Stimulated activated CD4-positive, alpha-beta T cell treated with anti-CD3 and anti-CD28 coated beads, Interleukin-12 subunit alpha, Interleukin-12 subunit beta, amount 100 ng/mL, for 48 hours (primary cell): ENCODE measurements at places on chromosomes 3 and 15.

DNA sequence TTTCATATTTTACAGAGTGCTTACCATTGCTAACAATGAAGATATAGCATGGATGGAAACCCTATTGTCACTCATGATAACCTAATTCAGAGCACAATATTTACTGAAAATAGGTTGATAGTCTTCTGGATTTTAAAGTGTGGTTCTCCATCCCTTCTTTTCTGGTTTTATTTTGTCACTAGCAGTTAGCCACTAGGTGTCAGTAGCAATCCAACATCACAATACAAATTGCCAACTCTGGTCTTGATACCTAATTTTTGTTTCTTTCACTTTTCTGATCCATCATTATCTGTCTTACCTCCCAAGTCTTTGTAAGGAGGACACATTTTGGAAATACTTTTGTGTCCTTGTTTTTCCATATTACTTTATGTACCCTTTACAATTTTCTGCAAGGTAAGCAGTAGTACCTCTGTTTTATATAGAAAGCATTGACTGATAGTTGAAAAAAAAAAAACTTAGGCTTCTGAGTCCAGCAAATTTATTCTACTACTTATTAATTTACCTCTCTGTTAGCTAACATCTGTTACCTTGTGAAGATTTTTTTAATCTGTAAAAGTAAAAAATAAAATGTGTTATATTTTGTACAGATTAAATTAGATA lies 28.3 kb upstream of the CRYBG3 start:
- DNase-seq = peak; percentile 34

DNA sequence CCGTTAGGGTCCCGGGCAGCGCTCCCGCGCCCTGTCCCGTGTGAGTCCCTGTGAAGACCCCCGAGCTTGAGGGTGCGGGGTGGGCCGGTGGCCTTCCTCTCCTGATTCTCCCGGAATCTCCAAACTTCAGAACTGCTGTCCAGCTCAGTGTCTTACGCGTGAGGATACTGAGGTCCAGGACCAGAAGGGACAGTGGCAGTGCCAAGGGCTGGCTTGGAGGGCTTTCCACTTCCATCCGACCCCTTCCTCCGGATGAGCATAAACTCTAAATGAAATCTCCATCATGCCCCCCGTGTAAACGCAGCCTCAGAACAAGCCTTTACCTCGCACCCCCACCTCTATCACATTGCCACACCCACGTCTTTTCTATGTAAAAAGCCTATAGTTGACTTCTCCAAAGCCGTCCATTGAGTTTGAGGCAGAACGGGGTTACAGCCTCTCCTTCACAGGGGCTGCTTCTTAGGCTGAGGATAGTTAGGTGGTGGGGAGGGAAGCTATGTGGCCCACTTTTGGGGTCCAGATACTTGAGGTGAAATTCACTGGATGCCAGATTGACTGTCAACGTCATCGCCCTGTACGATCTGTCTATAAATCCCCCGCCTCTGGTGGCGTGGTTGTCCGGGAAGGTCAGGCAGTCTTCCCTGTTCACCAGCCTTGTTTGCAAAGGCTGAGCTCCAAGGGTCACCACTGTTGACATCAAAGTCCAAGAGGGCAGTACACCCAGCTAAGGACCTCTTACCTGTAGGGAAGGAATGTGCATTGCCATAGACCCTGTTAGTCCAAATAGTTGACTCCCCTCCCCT lies 1.1 kb downstream of the EDEM1 start:
- DNase-seq = peak; percentile 33

GRCh38 chr15:56639631-56640030 lies 93.7 kb downstream of the ZNF280D start:
- no peak for DNase-seq

DNA sequence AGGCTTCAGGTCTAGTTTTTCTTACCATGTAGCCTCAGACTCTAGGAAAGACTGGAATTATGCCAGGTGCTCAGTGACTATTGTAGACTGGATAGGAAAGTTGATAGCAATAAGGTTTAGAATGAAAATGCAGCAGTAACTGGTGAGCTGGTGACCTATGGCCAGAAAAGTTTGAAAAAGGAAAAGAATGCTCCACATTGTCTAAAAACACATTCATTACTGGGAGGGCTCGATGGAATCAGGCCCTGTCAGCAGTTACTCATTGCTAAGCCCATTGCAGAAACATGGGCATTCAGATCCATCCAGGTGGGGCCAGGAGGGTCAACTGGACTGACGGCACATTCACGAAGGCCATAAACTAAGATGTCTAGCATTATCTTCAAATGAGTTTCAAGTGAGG lies 8.7 kb upstream of the MBNL1 start:
- DNase-seq = no peak

GRCh38 chr3:53792866-53793265 lies 53.4 kb downstream of the CHDH start:
- DNase-seq = no peak

GRCh38 chr3:28244491-28244890 lies 3.1 kb downstream of the CMC1 start:
- no peak for DNase-seq

DNA sequence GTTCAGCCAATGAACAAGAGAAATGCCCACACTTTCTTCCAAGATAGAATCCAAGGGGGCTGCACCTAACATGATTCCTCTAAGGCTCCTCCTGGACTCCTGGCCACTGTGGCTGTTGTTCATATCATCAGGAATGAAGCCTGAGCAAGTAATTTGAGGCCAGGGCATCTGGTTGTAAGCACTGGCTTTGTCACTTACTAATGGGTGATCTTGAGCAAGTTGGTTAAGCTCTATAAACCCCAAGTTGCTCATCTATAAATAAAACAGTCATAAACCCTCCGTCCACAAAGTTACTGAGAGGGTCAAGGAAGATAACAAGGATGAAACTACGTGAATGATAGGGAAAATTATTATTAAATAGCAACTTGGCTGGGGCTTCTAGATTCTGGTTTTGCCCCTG lies 58.3 kb downstream of the CDC25A start:
- DNase-seq = no peak

GRCh38 chr3:178787960-178788359 lies 251.7 kb downstream of the KCNMB2 start:
- no peak for DNase-seq

DNA sequence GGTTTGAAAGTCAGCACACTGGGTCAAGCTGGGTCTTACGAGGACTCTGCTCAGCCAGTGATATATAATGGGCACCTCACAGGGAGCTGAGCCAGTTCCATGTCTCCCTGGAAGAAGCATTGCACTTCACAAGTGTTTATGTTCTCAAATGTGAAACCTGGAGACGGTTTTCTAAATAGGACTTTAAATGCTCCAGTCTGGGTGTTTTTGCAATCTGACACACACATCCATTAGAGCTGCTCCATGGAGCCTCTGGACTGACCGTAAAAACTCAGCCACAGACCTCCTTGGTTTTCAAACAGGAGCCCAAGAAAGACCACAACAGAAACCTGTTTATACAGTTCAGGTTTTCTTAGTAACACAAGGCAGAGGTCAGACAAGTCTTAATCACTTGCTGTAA lies 201.3 kb upstream of the LRIG1 start:
- DNase-seq = no peak

GRCh38 chr3:181176601-181177000 lies 187.1 kb upstream of the DNAJC19 start:
- DNase-seq = peak; percentile 11

DNA sequence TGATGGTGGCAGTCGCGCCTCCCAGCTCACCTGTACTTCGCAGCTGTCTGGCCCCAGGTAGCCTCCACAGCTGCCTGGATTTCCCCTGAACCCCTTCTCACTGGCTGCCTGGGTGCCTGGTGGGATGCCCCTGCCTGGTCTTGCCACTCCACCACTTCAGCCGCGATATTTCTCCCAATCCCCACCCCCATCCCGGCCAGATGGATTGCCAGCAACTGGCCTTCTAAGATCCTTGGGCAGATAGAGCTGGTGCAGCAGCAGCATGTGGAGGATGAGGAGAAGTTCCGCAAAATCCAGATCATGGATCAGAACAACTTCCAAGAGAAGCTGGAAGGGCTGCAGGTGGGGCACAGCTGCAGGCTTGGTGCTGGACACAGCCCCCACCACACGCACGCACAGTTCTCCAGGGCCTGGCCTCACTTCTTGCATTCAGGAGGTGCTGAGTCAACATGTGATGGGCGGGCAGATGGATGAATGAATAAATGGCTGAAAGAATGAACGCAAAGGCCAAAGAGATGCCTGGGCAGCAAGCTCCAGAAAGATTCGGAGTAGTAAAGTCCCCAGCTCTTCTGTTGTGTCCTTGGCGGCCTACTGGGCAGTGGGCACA lies 35.7 kb downstream of the DNAH1 start:
- DNase-seq = no peak

DNA sequence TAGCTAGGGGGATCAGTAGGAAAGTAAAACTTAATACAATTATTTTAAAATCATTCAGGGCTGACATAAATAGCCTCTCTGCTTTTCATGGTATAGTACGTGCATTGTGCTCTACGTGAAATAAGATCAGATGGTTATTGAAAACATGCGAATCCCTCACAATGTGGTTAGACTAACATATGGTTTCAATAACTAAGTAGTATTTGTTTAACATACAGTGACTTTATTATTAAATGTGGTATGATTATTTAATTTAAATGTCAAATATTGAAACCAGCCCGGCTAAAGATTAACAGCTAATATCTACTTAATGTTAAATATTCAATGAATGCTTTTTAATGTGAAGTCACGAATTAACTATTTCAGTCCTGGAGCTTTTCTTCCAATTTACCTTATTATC lies 473.9 kb upstream of the THBS1 start:
- DNase-seq = no peak

DNA sequence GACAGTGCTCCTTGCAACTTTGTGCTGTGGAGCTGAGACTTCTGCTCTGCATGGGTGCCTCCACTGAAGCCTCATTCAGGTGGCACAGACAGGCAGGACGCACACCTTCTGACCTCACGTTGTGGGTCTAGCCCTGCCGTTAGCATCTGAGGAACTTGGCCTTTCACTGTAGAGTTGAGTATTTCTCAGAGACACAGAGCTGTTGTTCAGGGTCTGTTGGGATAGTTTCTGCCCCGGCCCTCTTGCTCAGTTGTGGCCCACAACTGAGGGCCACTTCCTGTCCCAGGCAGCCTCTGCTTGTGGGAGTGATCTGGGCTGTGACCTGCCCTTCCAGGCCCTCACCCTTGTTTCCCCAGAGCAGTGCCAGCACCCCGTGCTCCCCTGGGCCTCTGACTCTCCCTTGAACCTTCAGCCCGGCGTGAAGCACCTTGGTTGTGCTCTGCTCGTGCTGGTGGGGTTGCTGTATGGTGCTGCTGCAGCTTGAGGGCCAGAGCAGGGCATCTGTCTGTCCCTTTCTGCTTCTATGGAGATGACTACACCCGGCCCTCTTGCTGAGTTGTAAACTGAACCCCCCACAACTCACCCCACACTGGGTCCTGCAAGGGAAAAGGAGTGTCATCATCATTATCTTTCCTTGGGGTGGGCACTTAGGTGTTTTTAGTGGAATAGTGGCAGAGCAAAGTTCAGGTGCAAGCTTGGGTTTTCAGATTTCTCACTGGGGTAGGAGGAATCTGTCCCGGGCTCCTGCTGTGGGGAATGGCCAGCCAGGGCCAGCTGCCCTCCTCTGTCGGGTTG lies 11.7 kb downstream of the BAHD1 start:
- no peak for DNase-seq

DNA sequence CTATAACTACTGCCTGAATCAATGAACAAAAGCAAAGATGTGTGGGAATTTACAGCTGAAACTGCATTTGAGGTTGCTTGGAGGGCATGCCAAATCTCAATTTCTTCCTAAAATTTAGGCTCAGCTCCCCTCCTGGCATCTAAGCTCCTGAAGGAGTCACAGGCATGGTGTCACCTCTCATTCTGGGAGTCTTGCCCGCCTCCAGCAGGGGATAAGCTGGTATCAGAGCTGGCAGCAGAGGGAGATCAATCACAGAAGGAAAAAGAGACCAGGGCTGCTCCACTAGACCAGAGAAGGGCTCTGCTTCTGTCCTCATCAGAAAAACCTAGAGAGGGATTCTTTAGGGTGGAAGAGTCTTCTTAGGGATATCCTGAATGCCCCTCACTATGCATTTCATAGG lies 150.4 kb upstream of the SLC6A11 start:
- DNase-seq = no peak
